ENCODE measurements at places on chromosomes 3 and 15.

- DNase-seq: no peak
Measured at GRCh38 chr3:76203578-76203977, 418.2 kb upstream of the ZNF717 start.

DNA sequence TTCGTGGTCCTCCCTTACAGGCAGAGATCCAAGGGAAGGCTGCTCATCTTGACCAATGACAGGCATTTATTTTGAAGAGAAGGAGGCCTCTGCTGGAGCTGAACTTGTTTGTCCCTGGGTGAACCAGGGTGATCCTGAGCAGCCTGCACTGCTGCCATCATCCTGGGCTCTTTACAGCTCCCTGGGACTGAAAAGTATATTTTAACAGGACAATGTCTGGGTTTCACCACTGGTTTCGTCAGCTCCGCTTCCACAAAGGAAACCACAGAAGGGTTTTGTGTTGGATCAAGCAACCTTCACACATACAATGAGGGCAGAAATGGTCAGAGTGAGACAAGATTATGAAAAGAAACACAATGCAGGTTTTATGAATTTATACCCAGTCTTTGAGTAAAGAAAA, 400.7 kb upstream of the TPM1 start:
- no peak for DNase-seq

- no peak for DNase-seq
Measured at GRCh38 chr3:60636846-60637245, 614.4 kb downstream of the FHIT start.

DNA sequence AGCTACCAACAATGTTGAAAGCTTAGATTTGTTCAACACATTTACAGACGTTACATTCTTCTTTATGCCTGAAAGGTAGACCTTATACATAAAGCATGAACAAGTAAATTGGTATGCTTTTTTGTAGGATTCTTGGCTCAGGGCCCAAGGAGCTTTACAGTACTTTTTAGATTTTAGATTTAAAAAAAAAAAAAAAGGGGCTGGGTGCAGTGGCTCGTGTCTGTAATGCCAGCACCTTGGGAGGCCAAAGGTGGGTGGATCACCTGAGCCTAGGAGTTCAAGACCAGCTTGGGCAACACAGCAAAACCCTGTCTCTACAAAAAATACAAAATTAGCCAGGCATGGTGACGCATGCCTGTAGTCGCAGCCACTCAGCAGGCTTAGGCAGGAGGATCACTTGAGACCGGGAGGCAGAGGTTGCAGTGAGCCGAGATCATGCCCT, 39.7 kb downstream of the MEF2A start:
- DNase-seq: no peak

DNA sequence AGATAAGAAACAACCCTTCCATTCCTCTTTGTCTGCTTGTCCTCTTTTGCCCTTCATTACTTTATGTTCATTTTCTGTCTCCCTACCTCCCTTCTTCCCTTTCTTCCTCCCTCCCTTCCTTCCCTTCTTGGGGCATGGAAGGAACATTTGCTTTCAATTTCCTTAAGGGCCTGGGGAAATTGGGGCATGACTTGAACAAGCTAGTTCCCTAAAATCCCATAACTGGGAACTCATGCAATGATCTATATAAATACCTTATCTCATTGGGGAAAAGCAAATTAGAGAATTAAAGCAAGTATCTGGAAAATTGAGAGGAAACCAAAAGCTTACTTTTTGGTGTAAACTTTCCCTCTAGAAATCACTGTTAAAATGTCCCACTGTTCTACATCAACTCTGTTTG, 35.7 kb downstream of the BOC start:
- DNase-seq: no peak

GRCh38 chr3:66138336-66139313, 82.2 kb upstream of the SLC25A26 start:
- DNase-seq: no peak

DNA sequence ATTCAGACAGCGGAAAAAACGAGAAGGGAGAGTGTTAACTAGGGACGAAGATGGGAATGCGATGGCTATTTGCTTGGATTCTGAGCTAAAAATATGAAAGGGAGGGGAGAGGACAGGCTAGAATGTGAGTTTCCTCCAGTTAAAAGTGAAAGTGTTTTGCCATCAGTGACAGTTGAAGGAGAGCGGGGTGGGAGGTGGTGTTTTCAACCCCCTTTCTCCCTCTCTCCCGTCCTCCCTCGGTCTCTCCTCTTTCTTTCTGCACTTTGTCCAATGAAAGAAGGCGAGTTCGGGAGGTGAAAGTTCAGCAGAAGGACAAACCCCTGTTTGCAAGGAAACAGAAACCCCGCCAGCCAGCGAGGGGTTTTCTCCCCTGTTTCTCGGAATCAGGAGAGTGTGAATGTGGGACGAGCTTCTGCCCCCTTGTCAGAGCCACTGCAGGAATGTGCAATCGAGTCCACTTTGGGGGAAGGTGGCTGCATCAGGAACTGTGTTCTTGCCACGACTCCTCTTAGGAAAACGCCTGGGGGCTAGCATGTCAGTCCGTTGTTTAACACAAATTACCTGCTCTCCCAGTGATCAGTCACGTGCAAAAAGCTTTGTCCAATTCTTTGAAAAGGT, 975 bp upstream of the FOXP1 start:
- DNase-seq: no peak

- no peak for DNase-seq
Measured at GRCh38 chr3:25855266-25855784, 65.4 kb downstream of the OXSM start.

DNA sequence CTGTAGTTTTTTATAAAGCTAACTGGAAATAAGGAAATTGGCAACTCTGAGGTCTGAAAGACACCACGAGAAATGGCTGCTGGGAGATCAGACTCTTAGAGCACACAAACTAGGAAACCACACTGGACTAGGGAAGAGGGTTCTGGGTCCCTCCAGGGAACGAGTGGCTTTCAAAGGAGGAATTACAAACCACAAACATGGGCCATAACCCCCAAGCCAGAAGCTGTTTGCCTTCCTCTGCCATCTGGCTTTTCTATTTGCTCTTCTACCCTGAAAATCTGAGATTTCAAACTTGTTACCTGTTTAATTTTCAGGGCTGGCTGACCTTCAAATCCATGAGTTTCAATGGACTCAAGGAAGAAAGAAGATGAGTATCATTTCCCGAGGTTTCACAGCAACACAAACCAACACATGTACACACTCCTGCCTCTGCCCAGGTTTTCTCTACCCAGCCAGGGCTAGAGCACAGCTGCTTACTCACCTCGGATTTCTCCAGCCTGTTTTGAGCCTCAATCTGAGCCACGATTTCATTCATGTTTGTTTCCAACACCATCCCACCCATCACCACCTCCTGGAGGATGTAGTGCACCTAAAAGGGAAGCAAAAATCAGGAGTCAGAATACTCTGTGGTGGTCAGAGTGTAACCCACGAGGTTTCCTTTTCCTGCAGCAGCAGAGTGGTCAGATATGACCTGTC, 22.6 kb upstream of the ANPEP start:
- DNase-seq: no peak

DNA sequence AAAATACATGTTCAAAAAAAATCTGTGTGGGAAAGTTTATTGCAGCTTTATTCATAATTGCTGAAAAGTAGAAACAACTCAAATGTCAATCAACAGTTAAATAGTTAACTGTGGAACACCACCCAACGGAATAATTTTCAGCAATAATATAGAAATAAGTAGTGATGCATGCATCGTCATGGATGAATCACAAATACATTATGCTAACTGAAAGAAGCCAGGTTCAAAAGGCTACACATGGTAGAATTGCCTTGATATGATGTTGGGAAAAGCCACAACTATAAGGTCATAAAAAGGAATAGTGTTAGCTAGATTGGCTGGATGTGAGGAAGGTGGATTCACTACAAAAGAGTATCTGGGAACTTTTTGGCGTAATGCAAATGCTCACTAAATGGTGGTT, 82.0 kb downstream of the GMNC start:
- DNase-seq: no peak

DNA sequence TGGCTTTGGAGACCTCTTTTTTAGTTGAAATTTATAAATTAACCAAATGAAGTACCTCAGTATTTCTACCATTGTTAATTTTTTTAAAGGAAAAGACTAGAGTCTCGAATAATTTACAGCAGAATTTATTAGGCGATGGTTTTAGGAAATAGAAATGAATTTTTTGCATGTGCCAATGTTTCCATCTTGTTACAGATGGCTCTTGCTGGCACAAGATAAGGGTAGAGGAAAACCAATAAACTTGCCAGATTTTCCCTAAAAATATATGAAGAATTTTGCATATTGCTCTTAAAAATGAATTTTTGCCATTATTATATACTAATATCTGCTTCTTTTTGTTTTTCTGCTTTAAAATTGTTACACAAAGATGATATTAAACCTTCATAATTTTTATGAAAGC, 380.7 kb downstream of the NLGN1 start:
- DNase-seq: no peak

DNA sequence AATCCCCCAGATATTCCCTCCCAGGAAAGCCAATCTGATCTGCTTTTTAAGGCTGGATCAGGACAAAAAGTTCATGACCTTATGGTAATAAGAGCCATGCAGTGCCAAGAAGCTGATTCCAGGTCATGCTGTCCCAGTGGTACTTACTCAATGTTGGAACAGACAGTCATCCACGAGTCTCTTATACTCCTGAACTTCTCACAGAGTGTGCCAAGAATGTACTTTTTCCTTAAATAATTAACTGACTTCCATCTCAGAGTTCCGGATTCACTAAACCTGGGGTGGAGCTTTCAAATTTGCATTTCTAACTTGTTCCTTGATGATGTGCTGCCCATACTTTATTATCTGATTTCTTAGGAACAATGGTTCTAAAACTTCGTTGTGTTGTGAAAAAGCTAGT, 3.4 kb upstream of the P3H2 start:
- DNase-seq: no peak

DNA sequence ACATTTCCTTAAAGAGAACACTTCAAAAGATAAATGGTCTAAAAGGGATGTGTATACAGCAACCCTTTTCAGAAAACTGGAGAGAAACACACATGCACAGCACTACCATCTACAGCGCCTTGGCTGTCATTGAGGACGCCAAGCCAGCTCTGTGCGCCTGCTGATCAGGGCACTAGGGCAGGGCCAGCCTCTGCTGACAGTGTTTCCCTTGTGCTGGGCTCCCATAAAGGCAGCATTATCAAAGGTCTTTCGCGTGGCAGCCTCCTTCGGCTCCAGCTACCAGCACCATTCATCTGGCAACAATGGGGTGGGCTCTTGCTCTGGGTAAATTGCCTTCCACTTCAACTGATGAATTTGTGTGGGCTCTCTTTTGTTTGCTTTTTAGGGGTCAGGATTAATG, 53.4 kb downstream of the LDHAL6B start:
- DNase-seq: no peak

GRCh38 chr15:79640206-79640605, 208.1 kb downstream of the MINAR1 start:
- DNase-seq: no peak

DNA sequence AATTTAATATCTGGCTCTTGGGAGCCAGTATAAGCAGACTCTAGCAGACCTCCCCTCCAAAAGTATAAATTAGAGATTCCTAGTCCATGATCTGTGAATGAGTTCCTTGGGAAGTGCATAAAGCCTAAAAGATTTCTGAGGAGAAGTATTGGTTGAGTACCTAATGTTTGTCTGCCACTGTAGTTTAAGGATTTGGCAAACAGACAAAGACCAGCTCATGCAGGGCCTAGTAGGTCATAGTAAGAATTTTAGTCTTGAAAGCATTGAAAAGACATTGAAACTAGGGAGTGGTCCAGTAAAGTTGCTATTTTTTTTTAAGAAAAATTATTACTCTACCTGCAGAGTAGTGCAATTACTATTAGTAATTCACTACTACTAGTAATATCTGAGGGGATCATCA, 67.5 kb downstream of the SPRED1 start:
- DNase-seq: no peak

- DNase-seq: no peak
Measured at GRCh38 chr3:29582273-29582672, 301.4 kb downstream of the RBMS3 start.

GRCh38 chr15:22968366-22968765, 11.8 kb downstream of the CYFIP1 start:
- DNase-seq: no peak

DNA sequence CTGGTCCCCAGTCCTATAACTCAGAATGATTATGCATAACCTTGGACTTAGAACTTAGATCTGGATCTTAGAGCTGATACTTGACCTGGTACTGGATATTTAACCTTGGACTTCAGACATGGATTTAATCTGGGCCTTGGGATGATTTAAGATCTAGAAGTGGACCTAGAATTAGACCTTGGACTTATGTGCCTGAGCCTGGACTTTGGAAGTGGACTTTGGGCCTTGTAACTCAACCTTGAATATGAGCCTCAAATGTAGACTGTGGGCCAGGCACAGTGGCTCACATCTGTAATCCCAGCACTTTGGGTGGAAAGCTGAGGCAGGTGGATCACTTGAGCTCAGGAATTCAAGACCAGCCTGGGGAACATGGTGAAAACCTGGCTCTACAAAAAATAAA, 46.1 kb downstream of the ZNF589 start:
- DNase-seq: no peak

GRCh38 chr15:62513893-62514292, 348.8 kb upstream of the C2CD4B start:
- no peak for DNase-seq

GRCh38 chr3:2082871-2083480, 15.7 kb upstream of the CNTN4 start:
- DNase-seq: no peak

GRCh38 chr15:39426552-39427532, 154.0 kb upstream of the THBS1 start:
- DNase-seq: no peak

GRCh38 chr15:81301815-81302399, 22.0 kb downstream of the STARD5 start:
- DNase-seq: no peak

DNA sequence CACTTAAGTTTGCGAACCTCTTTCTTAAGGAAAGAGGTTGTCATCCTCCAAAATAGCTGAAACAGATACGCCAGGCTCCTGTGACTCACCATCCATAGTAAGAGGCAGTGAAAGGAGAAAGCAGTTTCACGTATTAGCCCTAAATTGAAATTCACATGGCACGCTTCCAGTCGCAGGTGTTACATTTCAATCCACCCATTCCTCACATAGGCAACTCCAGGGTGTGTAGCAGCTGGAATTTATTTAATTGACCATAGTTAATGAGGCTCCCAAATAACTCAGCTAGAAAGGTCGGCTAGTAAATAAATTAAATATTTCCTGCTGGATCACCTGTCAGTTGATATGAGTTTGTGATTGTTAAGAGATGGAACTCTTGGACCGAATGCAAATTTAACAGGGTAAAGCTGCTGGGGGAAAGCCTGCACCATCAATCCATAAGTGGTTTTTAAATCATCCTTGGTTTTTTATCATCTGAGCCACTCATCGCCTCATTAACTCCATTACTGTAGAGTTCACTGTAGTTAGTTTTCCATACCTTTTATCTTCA, 19.6 kb downstream of the NSUN3 start:
- no peak for DNase-seq

Measured in forelimb muscle (tissue), 1 donor.